OCI-LY7 (cell line): ENCODE measurements at places on chromosomes 2 and 18. TPM values are rescaled to one million over a fixed set of nuclear protein-coding genes. Genes with fewer than 3 reads are reported as not detected.
A peak's percentile ranks its signal among the peaks of the same experiment; 100 is the strongest.

DNA sequence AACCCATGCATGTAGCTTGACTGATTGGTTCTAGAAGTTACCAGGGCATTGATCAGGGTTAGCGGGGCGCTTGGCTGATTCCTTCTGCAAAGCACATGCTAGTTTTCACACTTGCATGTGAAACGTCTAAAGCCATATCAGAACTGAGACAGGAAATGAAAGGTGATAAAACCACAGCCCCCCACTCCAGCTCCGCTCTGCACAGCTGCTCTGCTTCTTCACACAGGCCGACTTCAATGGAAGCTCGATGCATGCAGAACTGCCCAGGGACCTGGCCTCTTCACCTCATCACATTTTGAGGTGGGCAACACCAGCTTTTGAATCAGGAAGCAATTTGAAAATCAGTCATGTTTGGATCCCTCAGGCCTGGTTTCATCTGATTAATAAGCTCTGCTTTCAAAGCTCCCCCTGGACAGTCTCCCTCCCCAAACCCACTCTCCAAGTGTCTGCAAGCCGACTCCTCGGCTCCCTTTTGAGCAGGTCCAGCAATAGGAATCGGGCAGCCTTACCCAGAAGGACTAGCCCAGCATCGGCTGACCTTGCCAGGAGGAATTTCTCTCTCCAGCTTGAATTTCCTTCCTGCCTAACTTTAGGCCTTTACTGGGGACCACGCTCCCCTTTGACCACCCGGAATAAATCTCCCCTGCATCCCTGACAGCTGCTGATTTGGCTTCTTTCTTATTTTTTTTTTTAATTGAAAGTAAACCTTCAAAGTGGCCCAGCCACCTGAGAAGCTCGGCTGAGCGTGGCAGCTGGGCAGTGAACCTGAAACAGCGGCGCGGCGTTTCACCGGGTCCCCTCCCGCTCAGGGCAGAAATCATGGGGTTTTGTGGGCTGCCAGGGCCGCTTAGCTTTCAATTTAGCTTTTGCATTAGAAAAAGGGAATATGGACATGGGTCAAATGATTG lies 31.7 kb downstream of the HRH4 start:
- peak; percentile 89 for DNase-seq

DNA sequence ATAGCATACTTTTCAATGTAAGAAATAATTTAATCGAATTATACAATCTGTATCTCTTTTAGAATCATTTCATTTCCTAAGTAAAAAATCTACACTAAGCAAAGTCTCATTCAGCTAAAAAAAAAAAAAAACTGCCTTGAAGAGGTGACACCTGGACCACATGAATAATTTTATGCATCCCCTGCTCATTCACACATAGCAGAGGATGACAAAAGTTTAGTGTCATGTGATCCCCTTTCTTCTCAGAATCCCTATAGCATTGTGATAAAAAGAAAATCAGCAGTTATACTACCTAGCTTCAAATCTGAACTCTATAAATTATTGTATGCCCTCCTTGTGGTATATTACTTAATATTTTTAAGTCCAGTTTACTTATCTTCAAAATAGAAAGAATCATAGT lies 603.8 kb downstream of the ERBB4 start:
- DNase-seq = peak; percentile 35

DNA sequence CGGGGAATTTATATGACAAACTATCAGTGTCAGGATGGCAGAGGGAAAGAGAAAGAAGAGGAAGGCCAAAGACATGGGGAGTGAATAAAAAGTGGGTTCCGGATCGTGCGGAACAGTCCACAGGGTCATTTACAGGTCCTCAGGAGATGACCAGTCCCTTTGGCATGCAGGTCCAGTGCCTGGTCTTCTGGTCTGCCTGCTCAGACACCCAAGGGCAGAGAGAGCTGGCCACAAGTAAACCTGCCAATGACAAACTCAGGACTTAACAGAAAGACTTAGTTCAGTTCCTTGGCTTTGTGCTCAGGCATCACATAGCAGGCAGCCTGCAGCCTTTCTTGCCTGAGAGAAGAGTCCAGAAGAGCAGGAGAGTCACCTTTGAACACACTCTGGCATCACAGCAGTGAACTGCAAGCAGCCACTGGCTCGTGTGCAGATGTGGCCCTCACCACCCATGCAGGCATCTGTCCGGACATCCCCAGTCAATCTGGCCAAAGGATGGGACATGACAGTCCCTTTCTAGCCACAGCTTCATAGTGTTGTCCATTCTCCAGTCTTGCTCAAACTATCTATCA lies 14.0 kb downstream of the TMEM127 start:
- no peak for DNase-seq

- no peak for DNase-seq
Measured at GRCh38 chr2:75491129-75491753, 69.5 kb downstream of the EVA1A start.

DNA sequence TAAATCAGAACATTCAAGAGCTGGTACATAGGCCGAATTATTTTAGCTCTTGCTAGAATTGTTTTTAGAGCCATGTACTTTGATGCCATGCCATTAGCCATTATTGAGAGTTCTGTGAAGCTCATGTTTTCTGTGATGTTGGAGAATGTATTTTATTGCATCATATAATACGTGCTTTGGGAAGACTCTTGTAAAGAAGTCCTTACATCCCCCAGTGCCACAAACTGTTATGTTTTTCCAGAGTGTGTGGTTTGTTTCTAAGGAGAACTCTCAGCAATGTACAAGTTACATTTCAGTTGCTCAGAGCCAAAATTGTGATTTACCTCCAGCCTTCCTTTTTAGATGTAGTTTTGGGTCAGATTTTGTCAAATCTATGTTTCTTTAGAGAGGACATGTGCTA lies 148.6 kb downstream of the HAUS1 start:
- DNase-seq = no peak

Gene SKOR2
- not detected in 2 replicates for total RNA-seq
